ENCODE measurements at places on chromosomes 16 and 17. TPM values are rescaled to one million over a fixed set of nuclear protein-coding genes. Genes with fewer than 3 reads are reported as not detected.

SLC46A1 gene
- total RNA-seq: 19.5 TPM

TMEM100 gene
- total RNA-seq: not detected

SECTM1 gene
- total RNA-seq: 1.1 TPM

CCL7 gene
- total RNA-seq: 0.12 TPM

ICAM2 gene
- 0.10 TPM for total RNA-seq

Data from A549 treated with CORT108297 at 1 μM for 4 hours (cell line).